NCI-H187 (cell line): ENCODE measurements at places on chromosomes 12 and 14.

DNA sequence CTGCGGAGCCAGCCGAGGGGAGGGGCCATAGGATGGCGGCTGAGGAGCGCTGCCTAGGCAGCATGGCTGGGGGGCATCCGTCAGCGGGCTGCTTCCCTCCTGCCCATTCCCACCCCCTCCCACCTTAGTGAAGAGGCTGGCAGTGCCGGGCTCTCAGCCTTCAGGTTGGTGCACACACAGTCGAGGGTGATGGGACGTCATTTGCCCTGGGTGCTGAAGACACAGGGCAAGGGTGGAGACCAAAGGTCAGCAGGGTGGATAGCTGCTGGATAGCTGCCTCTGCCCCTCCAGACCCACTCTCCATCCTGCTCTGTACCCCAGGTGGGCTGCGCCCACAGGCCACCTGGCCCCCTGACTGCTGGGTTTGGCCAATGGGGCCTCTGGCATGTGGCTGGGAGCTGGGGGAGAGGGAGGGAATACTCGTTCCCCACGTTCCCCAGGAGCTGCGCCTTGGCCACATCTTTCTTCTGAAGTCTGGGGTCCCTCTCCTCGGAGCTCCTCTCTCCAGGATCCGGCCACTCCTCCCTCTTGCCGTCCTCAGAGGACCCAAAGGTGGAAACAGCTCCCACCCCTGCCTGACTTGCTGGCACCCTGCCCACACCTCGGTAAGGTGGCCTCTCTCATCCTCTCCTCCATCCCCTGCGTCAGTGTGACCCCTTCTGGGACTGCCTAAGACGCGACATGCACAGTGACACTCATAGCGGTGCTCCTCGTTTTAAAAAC lies 11.2 kb upstream of the CDC42BPB start:
- no peak for DNase-seq

DNA sequence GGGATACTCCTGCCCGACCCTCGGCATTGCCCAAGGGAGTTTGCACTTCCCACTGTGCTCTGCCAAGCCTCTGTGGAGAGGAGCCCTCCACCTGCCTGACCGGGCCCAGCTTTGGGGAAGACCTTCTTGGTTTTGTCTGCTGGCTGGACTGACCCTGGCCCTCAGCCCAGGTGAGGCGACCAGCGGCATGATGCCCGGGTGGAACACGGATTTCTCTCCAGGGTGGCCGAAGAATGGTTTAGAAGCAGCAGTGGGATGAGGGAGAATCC lies 15.6 kb downstream of the ZBTB42 start:
- DNase-seq = no peak

GRCh38 chr14:95237958-95238340 lies 80.6 kb upstream of the DICER1 start:
- DNase-seq = no peak

DNA sequence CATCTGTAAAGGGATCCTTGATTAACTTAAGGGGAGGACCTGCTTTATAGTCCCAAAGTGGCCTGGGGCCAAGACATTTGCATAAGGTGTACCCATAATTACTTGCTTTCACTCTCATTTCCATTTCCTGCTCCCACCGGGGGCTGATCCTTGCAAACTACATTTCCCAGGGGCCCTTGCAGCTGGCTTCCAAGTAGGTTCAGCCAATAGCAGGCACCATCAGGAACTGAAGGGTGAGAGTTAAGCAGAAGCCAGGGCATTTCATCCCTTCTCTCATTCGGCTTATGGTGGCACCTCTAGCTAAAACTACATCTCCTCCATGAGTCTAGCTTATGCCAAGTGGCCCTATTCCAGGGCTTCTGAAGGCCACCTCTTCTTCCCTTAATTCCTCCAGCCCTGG lies 88.8 kb downstream of the CCDC60 start:
- DNase-seq = no peak

GRCh38 chr12:79454338-79454843 lies 236.4 kb downstream of the PAWR start:
- no peak for DNase-seq

DNA sequence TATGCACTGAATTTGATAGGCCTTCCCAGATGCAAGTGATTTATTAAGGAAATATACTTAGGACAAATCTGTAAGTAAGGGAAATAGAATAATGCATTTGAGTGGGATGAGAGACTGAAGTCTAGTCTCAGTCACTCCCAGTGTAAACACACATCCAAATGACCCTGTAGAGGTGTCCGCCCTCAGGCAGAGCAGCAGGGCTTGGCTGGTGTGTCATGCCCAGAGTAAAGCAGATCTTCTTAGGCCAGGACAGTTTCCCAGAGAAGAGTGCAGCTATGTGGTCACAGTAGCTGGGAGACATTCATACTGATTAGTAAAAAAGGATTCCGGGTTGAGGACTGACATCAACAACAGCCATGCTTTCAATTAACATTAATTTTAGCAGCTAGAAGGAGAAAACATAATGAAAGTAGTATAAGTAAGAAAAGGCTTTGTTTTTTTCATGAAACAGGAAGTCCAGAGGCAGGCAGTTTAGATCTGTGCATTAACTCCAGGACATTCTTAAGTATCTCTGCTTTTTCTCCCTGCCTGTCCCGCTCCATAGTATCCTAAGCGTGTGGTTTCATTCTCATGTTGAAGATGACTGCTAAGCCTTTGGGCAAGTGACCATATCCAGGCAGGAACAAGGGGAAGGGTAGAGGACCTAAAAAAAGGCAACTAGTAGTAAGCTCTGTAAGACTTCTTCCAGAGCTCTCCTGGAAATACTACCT lies 35.7 kb downstream of the CNTN1 start:
- DNase-seq = no peak

DNA sequence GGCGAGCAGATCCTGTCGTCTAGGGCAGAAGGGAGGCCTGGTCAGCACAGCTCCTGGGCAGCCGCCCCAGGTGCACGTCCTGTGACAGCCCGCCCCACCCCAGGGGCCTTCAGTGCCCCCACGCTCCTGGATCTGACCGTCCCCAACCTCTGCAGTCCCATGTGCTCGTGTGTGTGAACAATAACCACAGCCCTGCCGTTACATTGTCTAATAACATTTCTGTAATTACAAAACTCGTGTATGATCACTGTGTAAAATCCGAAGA lies 39.8 kb downstream of the CHGA start:
- DNase-seq = no peak

- DNase-seq = no peak
These were observed 24.3 kb upstream of the ADGRD1 start for GRCh38 chr12:130929363-130929762.

GRCh38 chr12:79162147-79162772 lies 297.7 kb downstream of the SYT1 start:
- no peak for DNase-seq

- no peak for DNase-seq
These were observed 7.6 kb downstream of the CLECL1 start for GRCh38 chr12:9725213-9725870.

DNA sequence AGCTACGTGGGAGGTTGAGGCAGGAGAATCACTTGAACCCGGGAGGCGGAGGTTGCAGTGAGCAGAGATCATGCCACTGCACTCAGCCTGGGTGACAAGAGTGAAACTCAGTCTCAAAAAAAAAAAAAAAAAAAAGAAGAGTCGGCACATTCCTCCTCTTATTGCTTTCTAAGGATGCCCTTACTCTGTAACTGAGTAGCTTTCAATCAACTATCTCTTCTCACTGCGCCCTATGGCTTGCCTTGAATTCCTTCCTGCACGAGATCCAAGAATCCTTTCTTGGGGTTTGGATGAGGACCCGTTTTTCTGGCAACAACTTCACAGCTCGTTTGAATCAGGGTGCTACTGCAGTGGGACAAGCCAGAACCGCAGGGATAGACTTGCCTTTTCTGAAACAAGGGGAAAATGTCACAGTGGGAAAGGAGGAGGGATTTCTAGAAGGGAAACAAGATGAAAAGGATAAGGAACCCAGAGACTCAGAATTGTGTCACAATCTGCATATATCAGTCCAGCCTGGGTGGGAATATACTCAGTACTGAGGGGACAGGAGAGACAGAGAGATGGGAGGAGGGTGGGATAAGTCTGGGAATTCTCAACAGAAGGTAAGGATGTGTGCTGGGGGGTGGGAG lies 16.1 kb upstream of the RND1 start:
- no peak for DNase-seq

DNA sequence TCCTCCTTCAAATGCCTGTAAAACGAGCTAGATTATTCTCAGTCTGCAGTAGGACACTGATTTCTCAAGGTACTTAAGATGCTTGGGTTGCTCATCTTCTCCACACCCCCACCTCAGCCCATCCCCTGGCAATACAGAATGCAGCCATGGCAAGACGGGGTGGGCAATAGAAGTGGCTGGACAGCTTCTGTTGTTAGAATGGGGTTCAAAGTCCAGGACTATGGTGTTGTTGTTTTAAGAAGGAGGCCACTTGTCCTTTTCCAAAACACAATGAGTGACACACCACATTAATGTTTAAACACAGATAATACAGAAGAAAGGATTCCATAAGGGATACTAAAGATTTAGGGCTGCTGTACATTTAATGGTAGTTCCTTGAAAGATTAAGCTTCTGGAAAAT lies 188.9 kb upstream of the BCL2L14 start:
- DNase-seq = no peak

GRCh38 chr12:125381373-125381772 lies 316.1 kb downstream of the AACS start:
- DNase-seq = no peak

GRCh38 chr14:95524706-95525512 lies 8.5 kb upstream of the SYNE3 start:
- DNase-seq = no peak

DNA sequence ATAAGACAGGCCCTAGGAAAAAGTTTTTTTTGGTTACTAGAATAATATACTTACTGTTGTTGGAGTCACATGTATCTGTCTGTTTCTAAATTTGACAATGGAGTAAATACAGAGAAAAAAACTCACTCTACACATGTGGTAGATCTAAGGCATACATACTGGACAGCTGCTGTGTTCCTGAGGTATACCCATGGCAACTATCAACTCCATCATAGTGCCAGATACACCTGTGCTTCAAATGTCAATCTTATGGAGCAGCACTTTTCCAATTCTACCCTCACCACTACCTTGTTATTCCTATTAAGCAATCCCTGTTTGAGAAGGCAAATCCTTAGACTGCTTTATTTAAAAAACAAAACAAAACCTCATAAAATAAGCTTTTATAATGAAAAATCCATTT lies 3.3 kb downstream of the ZCRB1 start:
- no peak for DNase-seq

- peak; percentile 47 for DNase-seq
These were observed 3.4 kb downstream of the ASCL1 start for GRCh38 chr12:102960766-102961465.

- DNase-seq = no peak
These were observed 168.4 kb upstream of the LRIG3 start for GRCh38 chr12:59088673-59089072.

GRCh38 chr14:47555333-47555732 lies 120.1 kb downstream of the MDGA2 start:
- no peak for DNase-seq

GRCh38 chr14:74841230-74842207 lies 34.4 kb downstream of the PROX2 start:
- no peak for DNase-seq

- no peak for DNase-seq
These were observed 21.2 kb upstream of the RNASE12 start for GRCh38 chr14:20612403-20612802.

- DNase-seq = no peak
These were observed 68.8 kb upstream of the IFNG-AS1 start for GRCh38 chr12:67920413-67920812.

DNA sequence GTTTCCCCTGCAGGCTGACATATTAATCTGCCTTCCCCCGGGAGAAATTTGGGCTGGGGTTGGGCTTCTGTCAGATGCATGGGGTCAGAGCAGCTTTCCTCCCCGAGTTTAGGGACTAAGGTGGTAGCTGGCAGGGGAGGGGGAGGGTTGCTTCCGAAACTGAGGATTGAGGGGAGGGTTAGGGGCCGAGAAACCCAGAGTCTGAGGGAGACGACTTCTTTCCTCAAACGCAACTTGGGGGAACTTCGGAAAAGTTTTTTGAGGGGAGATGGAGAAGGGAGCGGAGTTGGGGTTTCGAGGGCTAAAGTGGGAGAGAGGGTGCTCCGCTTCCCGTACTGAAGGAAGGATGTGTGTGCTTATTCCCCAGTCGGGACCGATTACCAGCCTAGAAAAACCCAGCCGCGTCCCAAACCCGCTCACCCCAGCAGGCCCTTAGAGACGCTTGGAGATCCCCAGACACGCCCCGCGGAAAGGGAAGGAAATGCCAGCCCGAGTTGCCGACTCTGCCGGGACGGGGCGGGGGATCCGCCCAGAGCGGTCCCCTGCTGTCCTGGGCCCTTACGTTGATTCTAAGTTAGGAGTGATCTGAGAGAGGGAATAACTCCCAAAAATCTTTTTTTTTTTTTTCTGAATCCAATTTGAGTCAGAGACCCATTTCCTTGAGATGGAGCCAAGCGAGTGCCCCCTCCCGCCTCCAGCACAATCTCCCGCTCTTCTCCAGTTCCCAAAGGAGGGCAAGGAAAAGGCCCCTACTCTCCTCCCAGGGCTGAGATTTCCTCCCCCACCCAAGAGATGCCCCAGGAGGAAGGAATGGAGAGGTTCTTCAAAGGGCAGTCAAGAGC lies 61.9 kb downstream of the SMUG1 start:
- DNase-seq = no peak

GRCh38 chr12:49580572-49581535 lies 12.9 kb upstream of the MCRS1 start:
- peak; percentile 35 for DNase-seq

DNA sequence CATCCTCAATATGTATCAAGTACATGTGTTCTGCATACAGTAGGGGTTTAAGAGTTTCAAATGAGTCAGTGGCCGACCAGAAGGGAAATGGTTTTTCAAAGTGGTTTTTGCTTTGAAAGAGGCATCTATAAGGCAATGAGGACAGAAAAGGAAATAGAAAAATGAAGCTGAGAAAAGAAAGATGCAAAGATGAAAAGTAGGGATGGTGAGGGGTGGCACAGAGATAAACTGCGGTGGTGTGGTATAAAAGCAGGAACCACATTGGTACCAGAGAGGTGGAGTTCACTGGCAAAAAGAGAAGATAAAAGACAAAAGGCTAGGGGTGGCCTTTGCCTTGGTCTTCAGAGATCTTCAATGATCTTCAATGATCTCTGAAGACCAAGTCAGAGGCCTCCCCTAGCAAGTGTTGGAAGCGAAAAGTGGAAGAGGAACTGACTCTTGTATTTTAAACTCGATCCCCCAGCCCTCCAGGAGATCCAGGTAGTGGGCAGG lies 144.0 kb upstream of the KRR1 start:
- no peak for DNase-seq

DNA sequence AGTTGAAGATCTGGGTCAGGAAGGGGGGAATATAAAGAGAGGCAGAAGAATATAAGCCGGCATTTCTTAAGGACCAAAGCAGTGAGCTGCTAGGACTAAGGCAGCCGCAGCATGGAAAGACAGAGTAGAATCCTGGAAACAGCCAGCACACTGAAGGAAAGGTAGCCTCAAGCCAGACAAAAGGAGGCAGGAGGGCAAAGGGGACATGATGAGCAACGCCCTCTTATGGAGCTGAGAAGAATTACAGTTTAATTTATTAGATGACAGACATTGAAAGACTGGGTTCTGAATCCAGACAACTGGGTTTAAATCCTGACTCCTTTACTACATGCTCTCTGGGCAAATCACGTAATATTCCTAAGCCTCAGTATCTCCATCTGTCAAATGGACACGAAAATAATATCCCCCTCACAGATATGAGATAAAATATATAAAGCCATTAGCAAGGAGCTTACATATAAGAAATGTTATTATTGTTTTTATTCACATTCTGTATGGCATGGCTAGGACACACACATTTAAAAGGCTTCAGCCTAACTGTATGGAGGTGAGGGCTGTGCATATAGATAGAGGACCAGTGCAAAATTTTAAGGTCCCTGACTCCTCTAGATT lies 8.1 kb upstream of the PCED1B start:
- no peak for DNase-seq
